ENCODE measurements at places on chromosomes 11 and 22.

DNA sequence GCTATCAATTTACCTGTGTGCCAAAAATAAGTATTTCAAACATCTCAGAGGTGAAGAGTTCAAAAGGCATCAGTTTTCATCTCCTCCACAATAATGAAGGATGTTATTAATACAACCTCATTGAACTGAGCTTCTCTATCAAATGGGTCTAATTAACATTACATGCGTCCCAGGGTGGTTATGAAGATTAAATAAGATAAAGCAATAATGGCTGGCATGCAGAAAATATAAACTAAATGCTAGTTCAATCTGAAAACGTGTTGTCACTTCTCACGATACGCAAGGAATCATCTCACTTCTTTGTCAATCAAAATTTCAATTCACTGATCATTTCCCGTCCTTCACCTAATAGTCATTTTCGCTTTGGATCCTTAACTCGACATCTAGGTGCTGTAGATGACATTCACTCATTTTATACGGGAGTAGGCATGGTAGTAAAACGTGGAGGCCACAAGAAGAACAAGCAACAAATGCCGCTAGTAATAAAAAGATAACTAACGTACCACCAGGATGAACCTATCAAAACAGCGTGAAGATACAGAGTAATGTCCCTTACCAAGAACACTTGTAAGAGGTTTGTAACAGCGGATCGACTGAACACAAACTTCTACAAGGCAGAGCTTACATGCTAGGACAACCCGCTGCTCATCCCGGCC lies 918 bp downstream of the CHORDC1 start:
- DNase-seq: no peak

DNA sequence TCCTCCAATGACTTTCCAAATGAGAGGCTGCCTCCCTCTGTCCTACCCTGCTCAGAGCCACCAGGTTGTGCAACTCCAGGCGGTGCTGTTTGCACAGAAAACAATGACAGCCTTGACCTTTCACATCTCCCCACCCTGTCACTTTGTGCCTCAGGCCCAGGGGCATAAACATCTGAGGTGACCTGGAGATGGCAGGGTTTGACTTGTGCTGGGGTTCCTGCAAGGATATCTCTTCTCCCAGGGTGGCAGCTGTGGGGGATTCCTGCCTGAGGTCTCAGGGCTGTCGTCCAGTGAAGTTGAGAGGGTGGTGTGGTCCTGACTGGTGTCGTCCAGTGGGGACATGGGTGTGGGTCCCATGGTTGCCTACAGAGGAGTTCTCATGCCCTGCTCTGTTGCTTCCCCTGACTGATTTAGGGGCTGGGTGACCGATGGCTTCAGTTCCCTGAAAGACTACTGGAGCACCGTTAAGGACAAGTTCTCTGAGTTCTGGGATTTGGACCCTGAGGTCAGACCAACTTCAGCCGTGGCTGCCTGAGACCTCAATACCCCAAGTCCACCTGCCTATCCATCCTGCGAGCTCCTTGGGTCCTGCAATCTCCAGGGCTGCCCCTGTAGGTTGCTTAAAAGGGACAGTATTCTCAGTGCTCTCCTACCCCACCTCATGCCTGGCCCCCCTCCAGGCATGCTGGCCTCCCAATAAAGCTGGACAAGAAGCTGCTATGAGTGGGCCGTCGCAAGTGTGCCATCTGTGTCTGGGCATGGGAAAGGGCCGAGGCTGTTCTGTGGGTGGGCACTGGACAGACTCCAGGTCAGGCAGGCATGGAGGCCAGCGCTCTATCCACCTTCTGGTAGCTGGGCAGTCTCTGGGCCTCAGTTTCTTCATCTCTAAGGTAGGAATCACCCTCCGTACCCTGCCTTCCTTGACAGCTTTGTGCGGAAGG lies 2.9 kb downstream of the APOC3 start:
- no peak for DNase-seq

DNA sequence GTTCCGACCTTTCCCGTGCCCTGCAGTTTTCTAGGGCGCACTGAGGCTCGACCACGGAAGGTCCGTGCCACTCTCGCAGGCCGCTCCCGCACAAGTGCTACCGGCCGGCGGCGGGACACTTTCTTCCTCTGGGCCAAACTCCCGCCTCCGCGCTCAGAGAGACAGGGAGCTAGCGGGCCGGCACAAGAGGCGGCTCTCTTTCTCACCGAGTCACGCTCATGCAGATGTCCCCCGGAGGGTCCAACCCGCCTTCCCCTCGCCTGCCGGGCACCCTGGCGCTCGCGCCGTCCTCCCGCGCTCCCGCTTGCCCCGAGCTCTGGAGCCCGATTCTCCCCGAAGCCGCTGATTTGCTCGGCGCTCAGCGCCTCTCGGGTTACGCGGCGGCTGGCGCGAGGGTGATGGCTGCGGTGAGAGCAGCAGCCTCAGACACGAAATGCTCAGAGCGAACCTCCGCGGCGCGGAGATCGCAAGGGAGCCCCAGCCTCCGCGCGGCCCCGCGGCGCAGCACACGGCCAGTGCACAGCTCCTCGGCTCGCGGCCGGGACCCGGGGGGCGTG lies 1.0 kb downstream of the LMO1 start:
- DNase-seq: peak; percentile 81

- DNase-seq: no peak
These were observed 13.7 kb downstream of the PAX6 start for GRCh38 chr11:31797190-31798056.

DNA sequence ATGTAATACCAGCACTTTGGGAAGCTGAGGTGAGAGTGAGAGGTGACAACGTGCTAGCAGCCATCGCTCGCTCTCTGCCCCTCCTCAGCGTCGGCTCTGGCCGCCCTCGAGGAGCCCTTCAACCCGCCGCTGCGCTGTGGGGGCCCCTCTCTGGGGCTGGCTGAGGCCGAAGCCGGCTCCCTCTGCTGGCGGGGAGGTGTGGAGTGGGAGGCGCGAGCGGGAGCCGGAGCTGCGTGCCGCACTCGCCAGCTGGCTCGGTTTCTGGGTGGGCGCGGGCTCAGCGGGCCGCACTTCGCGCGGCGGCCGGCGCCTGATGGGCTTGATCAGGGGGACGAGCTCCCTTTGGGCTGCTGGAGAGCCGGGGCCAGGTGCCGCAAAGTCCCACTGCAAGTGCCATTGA lies 98.9 kb upstream of the UBASH3B start:
- DNase-seq: no peak

- DNase-seq: no peak
These were observed 2.0 kb downstream of the MAP3K11 start for GRCh38 chr11:65611758-65612603.

DNA sequence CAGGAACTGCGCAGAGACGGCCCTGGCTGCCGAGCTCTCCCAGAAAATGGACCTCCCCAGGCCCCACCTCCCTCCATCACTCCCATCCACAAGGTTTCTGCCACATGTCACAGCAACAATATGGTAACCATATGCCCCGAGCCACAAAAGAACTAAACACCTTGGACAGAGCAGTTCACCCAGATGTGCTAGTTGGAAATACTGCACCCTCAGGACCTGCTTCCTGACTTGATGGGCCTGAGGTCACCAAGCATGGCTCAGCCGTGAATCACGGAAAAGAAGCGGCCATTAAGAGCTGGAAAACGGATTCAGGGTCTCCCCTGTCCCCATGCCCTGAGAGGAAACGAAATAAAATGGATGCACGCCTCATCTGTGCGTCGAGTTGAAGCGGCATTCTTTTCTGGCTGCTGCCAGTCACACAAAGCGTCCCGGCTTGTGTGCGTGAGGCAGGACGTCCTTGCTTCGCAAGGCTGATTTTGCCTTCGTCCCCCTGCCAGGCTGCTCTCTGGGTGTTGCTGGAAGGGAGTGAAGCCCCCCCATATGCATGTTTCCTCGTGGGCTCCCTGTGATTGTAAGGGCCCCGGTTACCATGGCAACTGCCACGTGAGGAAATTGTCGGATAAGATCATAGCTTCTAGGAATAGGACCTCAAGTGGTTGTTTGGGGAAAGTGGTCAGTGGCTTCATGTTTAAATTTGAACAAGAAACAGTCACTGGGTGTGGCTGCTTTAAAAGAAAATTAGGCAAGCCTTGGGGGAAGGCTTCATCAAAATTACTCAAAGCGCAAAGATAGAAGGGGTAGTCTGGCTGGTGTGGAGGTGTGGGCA lies 51.7 kb downstream of the FLI1 start:
- DNase-seq: no peak

DNA sequence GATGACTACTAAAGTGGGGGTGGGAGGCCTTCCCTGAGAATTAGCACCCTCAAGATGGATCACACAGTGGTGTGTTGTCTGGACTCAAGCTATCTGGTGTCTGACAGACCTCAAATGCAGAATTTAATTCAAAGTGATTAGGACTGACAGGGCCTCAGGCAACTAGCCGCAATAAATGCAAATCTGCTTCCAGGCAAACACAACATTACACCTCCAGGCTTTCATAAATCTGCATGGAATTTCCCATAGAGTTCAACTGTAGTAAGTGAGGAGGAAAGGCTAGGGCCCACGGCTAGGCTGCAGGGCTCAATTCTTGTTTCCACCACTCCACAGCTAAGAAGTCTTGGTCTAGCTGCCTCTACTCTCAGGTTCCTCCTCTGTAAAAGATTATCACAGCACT lies 331.4 kb downstream of the LARGE1 start:
- no peak for DNase-seq

DNA sequence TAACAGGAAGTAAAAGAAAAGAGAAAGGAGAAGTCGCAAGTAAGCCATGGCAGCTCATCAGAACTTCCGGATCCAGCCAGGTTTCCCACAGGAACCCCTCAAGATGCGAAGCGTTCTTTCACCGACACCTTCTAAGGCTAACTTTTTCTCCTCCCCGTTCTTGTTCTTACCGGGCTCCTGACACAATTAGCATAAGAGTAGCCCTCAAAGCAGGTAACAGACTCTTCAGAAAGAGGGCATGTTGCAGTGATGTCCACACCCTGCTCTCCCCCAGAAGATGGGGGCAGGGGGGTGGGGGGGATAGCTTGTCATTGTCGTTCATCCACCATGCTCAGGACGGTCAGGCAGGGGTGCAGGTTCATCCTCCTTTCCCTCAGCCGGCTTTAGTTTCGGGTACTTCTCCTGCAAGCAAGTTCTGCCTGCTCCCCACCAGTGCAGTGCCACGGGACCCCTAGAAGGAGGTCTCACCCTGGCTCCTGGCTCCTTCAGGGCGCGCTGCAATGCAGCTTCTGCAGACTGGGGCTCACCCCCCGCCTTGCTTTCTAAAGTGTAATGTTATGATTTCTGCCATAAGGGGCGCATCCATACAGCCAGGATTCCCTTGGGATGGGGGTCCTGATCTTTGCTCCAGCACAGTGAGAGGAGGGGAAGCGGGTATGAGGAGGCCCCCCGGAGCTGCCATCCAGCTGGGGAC lies 2.3 kb downstream of the OPCML start:
- DNase-seq: no peak

- DNase-seq: no peak
These were observed 182.8 kb downstream of the WNT11 start for GRCh38 chr11:76023236-76024068.

DNA sequence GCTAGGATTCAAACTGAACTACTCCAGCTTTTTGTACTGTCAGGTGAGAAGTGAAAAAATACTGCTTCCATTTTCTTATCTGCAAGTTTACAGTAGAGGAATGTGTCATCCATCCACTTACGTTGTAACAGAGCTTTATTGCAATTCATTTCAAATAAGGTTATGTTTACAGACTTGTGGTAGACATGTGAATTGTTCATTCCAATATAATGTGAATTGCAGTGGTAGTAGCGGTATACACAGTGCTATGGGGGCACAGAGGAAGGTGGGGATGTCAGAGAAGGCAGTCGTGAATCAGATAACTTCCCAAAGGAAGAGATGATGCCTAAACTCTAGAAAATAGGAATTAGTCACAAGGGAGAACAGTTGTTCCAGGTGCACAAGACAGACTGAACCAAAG lies 42.5 kb downstream of the CEP57 start:
- no peak for DNase-seq

DNA sequence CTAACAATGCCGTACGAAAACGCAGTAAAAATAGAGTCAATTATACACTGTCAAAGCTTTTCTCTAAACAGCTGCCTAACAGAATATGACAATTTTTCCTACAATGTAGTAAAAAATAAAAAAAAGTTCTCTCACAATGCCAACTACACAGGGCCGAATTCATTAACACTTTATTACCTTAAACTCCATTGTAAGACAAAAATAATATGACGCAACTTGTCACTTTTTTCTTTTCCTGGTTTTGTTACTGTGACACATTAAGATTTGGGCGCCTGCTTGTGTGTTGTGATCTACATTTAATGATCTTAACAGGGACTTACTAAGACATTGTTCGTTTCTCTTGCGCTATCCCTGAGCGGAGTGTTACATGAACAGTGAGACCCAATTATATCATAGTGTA lies 204.1 kb downstream of the INSC start:
- DNase-seq: no peak

DNA sequence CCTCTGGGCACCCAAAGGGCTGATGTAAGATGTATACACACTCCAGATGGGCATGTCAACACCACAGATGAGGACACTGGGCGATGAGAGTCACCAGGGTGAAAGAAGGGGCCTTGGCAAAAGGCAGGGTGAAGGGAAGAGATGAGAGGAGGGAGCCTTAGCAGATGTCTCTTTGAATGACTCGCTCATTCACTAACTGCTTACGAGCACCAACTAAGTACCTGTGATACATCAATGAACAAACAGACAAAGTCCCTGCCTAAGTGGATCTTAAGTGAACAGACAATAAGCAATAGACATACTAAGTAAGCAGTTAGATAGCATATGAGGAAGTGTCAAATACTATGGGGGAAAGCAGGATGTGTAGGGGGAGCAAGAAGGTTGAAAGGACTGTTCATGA lies 7.5 kb downstream of the ME3 start:
- DNase-seq: no peak

- peak; percentile 18 for DNase-seq
These were observed at the start of gene RIC3 for GRCh38 chr11:8168485-8169257. Gene RIC3, minus strand, starts transcription at chr11:8169025. Its CDS starts 36 bp downstream, at chr11:8168989.

GRCh38 chr11:553988-554340 lies 6.6 kb downstream of the LMNTD2 start:
- DNase-seq: no peak

DNA sequence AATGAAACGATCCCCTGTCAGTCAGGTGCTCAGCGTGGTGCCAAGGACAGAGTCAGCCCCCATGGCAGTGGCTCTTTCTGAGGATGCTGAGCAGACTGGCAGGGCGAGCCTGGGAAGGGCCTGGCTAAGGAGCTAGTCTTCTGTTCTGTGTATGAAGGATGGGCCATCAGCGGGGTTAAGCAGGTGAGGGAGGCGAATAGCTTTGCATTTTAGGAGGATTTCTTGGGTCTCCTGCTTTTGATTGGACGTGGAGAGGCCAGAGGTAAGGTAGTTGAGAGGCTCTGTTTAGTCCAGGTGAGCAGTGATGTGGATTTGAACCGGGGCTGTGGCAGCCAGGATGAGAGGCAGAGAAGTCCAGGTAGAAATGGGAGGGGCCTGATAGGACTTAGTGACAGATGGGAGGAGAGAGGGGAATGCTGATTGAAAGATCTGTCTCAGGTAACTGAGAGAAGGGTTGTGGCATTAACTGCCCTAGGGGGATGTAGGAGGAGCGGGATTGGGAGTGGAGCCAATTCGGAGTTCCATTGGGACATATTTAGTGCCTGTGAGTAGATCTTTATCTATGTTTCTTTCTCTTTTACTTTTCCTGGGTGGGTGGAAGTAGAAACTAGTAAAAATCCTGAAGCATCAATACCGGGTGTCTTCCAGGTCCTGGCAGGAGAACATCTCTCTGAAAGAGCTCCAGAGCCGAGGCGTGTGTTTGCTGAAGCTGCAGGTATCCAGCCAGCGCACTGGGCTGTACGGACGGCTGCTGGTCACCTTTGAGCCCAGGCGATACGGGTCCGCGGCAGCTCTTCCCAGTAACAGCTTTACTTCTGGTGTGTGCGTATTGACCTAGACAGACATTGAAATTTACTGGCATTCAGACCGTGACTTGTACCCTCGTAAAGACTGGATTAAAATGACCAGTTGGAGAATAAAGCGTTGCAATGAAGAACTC lies 2.0 kb downstream of the IGHMBP2 start:
- no peak for DNase-seq

GRCh38 chr22:25110846-25111578 lies 88.6 kb upstream of the CRYBB3 start:
- DNase-seq: peak; percentile 80
